ENCODE measurements at places on chromosomes 6 and 20.

DNA sequence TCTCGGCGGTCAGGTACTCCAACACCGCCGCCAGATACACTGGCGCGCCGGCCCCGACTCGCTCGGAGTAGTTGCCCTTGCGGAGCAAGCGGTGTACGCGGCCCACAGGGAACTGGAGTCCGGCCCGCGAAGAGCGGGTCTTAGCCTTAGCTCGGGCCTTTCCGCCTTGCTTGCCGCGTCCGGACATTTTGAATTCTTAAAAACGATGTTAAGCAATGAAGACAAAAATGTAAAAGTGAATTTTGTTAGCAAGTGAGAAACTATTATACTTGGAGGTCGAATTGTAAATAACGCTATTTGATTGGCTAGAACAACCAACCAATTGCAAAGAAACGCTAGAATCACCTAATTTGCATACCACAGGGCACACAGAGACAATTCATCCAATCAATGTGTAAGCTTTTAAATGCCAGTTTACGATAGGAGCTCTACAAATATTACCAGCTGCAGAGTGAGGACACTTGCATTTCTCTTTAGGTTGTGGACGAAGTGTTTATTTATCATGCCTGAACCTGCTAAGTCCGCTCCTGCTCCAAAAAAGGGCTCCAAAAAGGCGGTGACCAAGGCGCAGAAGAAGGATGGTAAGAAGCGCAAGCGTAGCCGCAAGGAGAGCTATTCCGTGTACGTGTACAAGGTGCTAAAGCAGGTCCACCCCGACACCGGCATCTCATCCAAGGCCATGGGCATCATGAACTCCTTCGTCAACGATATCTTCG, 112.0 kb downstream of the HFE start:
- peak; percentile 89 for DNase-seq

GRCh38 chr6:125233202-125233601, 68.6 kb downstream of the HDDC2 start:
- no peak for DNase-seq

GRCh38 chr20:16393297-16393696, 180.0 kb downstream of the KIF16B start:
- DNase-seq = no peak

GRCh38 chr20:38840053-38840893, 34.8 kb downstream of the PPP1R16B start:
- no peak for DNase-seq

DNA sequence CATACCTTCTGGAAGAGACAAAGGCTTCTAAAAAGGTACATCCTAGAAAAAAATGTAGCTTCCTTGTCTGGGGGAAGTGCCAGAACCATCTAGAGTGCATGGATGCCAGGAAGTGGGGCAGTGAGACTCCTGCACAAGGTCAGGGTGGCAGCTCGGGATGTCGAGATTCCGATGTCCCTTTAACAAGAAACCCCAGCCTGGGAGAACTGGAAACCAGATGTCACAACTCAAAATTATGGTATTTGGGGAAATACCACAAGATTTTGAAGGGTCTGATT, 168.4 kb downstream of the ZDHHC14 start:
- no peak for DNase-seq

- no peak for DNase-seq
These were observed 62.6 kb upstream of the STMND1 start for GRCh38 chr6:17039266-17039665.

All from germinal center (tissue), 1 donor.